Smooth muscle cell of the brain vasculature (primary cell): ENCODE measurements at places on chromosomes 2 and 18.

GRCh38 chr2:197433780-197434438 lies 919 bp downstream of the SF3B1 start:
- no peak for DNase-seq

DNA sequence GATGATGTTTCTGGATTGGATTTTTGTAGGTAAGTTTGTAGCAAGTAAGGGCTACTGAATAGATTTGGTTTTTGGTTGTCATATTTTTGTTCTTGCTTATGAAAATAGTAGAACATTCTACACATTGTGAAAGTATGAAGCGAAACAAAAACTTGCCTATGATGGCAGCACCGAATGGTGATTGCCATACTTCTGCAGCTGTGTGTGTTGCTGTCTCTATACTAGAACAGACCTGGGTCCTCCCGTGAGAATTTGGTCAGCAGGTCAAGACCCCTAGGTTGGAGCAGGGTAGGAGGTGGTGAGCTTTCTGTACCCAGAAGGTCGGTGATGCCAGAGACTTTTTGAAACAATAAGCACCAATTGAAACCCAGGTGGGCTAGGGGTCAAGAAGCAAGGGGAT lies 322.6 kb downstream of the PRKCE start:
- no peak for DNase-seq

DNA sequence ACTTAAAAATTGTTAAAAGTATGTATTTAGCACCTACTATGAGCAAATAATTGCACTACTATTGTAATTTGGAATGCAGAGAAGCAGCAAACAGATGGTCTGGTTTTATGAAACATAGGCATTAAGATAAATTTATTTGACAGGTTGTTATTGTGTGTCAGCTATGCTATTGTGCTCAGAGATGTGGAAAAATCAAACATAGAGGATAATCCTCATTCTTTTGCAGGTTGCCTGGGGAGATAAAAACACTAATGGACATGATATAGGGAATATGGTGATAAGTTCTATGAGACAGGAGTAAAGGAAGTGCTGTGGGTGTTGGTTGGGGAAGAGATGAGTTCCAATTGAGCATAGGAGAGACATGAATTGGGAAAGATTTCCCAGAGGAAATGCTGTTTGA lies 71.3 kb downstream of the PPP1R1C start:
- no peak for DNase-seq

DNA sequence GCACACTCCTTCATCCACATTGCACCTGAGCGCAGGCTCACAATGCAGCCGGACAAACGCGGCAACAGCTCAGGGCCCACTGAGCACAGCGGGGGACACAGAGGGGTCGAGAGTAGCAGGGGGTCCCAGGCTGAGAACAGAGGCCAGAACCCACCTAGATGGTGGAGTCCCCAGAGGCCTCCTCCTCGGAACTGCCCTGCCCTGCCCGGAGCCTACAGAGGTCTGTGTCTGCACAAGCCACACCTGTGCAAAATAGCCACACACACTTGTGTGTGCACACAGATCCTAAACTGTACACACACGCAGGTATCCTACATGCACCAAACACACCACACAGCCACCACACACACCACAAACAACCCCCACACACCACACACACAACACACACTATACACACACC lies 72.8 kb downstream of the TMEM18 start:
- DNase-seq = no peak

DNA sequence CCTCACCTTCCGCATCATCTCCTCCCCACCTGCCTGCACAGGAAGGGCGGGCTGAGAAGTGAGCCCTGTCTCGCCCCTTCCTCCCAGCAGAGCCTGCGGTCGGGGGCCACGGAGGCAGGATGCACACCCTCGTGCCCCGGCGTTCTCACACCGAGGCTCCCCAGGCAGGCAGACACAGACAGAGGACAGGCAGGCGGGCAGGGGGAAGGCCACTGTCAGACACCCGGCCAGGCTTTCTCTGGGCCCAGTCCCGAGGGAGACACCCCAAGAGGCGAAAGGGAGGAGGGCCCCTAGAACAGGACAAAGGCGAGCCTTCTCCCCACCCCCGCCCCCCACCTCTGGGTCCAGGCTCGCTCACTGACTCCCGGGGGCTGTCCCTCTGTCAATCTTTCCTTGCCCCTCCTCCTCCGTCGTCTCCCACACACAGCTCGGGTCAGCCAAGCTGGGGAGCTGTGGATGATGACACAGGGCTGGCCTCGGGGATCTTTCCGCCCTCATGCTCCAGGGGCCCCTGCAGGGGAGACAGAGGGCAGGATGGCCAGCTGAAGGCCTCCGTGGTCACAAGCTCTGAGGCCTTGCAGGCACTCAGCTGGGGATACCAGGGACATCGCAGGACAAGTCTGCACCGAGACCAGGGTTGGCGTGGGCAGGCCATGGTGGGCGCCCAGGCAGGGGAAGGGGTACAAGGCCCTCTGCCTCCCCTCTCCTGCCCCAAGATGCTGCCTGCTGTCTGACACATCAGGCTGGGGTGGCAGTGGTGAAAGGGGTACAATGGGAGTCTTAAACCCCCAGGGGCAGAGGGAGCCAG lies 24.9 kb downstream of the BIN1 start:
- no peak for DNase-seq

- DNase-seq = peak; percentile 6
These were observed 78.0 kb downstream of the SOWAHC start for GRCh38 chr2:109692013-109692743.
